ENCODE measurements at places on chromosomes 2 and 18.

DNA sequence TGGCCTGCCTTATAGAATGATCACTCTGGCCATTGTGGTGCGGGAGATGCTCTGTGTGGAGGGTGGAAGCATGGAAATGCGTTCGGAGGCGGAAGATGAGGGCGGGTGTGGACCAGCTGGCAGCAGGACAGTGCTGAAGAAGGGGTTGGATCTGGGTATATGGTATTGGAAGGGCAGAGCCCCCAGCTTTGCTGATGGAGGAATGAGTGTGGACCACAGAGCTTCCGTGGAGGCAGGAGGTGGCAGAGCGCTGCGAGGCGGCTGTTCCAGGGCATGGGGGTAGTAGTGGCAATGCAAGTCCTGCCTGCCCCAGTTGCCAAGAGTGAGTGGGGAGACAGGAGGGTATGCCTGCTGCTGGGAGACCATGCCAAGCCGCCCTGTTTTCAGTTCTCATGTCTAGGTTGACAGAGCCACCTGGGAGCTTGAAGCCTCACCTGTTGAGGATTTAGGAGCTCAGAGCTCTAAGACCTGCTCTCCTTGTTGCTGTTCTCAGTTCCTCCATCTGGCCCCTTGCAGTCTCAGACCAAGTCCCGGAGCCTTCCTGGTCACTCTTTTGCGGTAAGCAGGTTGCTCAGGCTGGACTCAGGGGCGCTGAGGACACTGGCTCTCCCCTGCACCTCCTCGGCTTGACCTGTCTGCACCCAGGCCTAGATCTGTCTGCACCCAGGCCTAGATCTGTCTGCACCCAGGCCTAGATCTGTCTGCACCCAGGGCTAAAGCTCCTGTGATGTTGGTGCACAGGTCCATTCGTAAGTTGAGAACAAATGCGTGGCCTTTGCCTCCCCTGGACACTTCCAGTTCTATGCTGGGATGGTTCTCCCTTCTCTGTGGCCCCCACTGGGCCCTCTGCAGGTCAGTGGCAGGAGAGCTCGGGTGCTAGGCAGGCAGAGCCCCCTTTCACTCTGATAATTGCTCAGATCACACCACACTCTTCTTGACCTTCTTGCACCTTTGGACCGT is 290.5 kb upstream of the HS6ST1 start:
- no peak for DNase-seq

GRCh38 chr2:217929757-217930707 is 72.8 kb downstream of the TNS1 start:
- no peak for DNase-seq

DNA sequence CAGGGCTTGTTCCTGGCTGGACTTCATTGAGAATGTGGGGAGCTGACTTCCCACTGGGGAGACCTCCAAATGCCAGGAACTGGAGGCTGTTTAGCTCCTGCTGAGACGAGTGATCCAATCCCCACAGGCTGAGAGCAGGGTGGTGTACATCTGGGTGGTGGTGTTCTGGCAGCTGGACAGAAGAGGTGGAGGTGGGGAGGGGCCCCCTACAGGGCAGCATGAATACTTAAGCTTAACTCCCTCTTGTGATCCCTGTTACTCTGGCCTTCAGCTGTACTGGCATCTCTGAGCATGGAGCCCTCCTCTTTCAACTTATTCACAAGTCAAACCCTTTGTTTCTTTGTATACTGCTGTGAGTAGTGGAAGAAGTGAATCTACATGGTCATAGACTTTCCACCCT is 167.8 kb upstream of the LYPD1 start:
- DNase-seq: no peak

DNA sequence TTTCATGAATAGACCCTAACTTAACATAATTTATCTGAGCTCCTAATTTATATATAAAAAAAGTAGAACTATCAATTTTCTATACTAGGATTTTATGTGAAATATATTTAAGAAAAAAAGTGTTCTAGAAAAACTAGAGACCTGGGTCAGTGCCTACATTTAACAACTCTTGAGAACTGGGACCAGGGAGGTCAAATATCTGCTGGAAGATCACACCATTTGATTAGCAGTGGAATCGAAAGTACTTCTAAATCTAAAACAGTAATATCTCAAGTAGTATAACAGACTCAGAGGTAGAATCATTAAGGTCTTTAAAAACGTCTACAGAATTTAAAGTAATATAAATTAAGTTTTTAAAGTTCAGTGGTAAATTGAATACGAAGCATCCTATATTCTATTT is 34.6 kb downstream of the PPP3R1 start:
- DNase-seq: no peak

DNA sequence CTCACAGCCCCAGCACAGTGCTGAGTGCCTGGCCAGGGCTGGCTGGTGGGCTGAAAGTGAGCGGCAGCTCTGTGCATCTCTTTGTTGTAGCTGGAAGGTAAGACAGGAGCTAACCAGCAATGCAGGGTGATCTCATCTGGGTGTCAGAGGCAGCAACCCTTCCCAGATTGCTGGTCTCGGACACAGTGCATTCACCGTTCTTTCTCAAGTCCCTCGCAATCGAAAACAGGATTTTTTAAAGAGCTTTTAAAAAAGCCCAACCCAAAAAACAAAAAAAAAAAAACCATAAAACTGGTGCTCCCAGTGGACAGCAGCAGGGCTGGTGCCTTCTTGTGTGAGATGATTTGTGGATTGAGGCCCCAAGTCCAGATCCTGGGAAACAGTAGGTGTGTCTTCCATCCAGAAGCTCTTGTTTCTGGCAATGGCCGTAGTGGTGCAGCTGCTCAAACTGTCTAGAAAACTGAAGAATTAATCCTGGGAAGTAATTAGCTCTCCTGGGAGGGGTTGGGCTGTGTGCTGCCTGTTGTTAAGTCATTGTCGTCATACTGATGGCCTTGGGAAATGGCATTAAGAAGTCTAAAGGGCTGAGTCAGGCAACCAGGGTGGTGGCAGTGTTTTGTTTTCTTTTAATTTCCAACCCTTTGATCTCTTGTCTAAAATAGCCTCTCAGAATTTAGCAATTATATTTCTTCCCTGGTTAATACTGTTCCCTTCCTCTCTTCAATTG is 156.7 kb downstream of the KLHL29 start:
- no peak for DNase-seq

DNA sequence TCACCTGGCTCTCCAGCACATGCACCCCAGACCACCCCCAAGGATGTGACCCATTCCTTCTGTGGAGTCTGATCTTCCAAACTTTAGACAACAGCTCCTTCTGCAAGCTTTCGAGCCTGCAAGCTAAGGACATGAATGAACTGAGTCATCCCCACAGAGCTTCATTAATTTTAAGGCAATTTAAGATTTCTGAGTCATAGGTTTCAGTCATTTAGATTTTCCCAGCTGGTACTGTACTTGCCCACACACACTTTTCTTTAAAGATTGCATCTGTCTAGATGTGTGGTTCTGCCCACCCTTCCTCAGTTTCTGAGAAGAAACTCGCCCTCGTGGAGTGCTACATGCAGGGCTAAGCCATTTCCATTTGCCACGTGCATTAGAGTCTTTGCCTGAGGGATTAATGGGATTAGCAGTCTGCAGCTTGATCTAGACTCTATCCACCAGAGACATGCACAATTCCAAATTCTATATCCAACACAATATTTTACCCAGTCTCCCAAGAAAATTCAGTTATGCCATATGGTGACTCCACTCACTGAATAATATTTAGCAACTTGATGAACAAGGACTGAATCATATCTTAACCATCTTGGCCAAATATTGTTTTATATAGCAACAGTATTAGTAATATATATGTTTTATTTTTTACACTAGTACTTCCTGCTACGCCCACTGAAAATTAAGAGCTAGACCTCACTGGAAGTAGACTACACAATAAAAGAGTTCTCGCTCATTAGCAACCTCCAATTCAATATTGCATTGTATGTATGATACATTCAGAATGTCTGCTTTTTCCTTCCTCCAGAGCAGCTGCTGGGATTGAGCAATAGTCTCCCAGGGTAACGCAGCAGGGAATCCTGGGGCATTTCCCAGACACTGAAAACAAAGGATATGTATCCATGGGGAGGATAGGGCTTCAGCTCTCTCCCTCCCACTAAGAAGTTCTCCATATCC is 14.3 kb upstream of the TRIB2 start:
- no peak for DNase-seq

- DNase-seq: no peak
Measured at GRCh38 chr2:169803480-169803879, 4.8 kb downstream of the SSB start.
